Fibroblast of skin of back (primary cell): ENCODE measurements at places on chromosomes 5 and 9.

DNA sequence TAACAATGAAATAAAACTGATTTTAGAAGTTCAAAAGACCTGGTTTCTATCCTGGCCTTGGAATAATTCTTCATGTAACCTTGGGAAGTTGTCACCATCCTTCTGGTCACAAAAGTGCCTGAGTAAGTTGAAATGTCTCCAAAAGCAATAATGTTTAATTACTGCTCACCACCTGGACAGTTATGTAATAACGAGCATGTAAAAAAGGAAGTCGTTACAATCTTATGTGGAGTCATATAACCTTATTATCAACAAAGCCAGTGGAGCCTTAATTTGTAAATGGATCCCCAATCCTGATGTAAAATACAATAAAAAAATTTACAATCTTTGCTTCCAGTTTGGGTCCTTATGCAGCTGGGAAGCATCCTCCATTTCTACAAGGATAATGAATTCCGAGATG, 64.2 kb upstream of the GPR151 start:
- no peak for DNase-seq

DNA sequence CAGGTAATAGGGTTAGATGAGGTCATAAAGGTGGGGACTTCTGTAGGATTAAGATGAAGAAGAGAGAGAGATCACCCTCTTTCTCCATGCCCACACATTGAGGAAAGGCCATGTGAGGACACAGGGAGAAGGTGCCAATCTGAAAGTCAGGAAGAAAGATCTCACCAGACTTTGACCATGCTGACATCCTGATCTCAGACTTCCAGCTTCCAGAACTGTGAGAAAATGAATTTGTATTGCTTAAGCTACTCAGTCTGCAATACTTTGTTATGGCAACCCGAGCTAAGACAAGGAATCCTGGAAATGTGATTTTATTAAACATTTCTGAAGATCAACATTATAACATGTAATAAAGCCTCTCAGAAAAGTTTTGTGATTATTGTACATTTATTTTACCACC, 3.5 kb upstream of the CSNK1G3 start:
- DNase-seq: no peak

GRCh38 chr5:77308154-77308960, 97.9 kb downstream of the PDE8B start:
- DNase-seq: no peak

DNA sequence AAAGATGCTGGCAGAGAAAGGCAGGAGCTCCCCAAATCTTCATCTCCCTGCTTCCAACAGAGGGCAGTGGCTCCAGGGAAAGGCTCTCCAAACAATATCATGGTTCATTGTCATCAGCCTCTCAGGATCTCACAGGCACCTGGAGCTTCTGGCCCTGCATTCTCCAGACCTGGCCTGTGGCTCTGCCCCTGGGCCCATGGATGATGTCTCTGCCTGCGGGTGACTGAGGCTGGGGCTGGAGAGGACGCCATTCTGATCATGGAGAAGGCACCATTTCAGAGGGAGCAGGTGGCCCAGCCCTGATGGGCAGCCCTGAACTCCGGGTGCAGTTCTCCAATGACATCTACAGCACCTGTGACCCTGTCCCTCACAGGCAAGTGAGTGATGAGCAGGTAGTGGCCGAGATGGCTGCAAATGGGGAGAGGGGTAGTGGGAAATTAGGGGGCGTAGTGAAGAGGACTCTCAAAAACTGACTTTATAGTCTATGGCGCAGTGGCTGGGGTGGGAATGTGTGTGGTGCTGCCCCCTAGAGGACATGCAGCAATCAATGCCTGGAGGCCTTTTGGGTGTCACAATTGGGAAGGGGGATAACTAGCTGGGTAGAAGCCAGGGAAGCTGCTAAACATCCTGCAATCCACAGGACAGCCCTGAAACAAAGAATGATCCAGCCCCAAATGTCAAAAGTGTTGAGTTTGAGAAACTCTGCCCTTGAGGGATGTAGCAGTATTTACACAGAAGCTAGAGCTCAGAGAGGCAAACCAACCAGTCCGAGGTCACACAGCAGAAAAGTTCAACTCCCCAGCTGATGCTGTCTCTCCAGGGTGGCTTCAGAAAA, 3.2 kb downstream of the SH3PXD2B start:
- DNase-seq: peak; percentile 49

- DNase-seq: no peak
These were observed 18.8 kb upstream of the KCNIP1 start for GRCh38 chr5:170484847-170485615.

GRCh38 chr9:94210616-94211603, 48.2 kb upstream of the ZNF169 start:
- peak; percentile 17 for DNase-seq

GRCh38 chr5:158375531-158375930, 516.6 kb upstream of the CLINT1 start:
- DNase-seq: no peak
